Liver (tissue), 10 donors: ENCODE measurements at places on chromosomes 2 and 18. TPM values are rescaled to one million over a fixed set of nuclear protein-coding genes. Genes with fewer than 3 reads are reported as not detected.

- H3K4me1 ChIP-seq = peaks cover 11% of the 10 kb centered on the region
- no peaks in the 10 kb centered on the region for H3K27me3 ChIP-seq
- H3K36me3 ChIP-seq = no peaks in the 10 kb centered on the region
- H3K4me3 ChIP-seq = no peak overlapping the region
- DNase-seq = no peak
Observed at GRCh38 chr18:75206452-75207309, 2.3 kb downstream of the PTGR3 start.

GRCh38 chr18:13279181-13280069, 60.9 kb downstream of the LDLRAD4 start:
- H3K4me3 ChIP-seq = no peak overlapping the region
- H3K36me3 ChIP-seq = no peaks in the 10 kb centered on the region
- no peak for DNase-seq
- no peaks in the 10 kb centered on the region for H3K4me1 ChIP-seq
- no peak overlapping the region for H3K27ac ChIP-seq
- no peaks in the 10 kb centered on the region for H3K27me3 ChIP-seq

Gene EFEMP1
- total RNA-seq = 0.65 TPM

DNA sequence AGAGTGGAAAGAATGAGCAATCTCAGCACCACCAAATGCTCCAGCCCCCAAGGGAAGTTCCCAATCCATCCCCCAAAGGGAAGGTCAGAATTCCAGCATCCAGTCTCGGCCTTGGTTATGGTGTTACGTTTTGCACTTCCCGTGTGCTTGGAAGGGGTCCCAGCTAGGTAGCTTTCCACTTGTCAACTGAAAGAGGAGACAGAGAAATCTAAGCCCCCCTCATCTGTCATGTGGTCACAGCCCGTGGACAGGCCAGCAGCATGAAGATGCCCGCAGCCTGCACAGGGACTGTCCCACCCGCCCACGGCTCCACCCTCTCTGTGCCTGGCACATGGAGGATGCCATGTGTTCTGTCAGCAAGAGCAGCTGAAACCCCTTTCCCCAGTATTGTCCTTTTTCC, 32.1 kb downstream of the RHOB start:
- H3K36me3 ChIP-seq = no peaks in the 10 kb centered on the region
- no peak overlapping the region for H3K4me3 ChIP-seq
- no peaks in the 10 kb centered on the region for H3K27me3 ChIP-seq
- DNase-seq = no peak
- no peak overlapping the region for H3K27ac ChIP-seq

DNA sequence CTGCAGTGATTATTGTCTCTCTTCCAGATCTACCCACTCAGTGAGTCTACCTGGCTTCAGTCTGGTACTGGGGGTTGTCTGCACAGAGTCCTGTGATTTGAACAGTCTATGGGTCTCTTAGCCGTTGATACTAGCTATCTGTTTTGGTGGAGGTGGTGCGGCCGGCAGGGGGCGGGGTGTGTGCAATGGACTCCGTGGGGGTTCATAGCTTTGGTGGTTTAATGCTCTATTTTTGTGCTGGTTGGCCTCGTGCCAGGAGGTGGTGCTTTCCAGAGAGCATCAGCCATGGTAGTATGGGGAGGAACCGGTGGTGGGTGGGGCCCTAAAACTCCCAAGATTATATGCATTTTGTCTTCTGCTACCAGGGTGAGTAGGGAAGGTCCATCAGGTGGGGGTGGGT, 1120.1 kb upstream of the FAM98A start:
- H3K27ac ChIP-seq = no peak overlapping the region
- DNase-seq = no peak
- no peaks in the 10 kb centered on the region for H3K27me3 ChIP-seq
- H3K4me1 ChIP-seq = no peaks in the 10 kb centered on the region
- H3K36me3 ChIP-seq = no peaks in the 10 kb centered on the region
- no peak overlapping the region for H3K4me3 ChIP-seq

Gene SIX3
- total RNA-seq = not detected

GRCh38 chr2:121483021-121483420, 47.7 kb upstream of the RNU4ATAC start:
- no peak overlapping the region for H3K27ac ChIP-seq
- H3K4me1 ChIP-seq = no peaks in the 10 kb centered on the region
- no peak overlapping the region for H3K4me3 ChIP-seq
- no peak for DNase-seq

DNA sequence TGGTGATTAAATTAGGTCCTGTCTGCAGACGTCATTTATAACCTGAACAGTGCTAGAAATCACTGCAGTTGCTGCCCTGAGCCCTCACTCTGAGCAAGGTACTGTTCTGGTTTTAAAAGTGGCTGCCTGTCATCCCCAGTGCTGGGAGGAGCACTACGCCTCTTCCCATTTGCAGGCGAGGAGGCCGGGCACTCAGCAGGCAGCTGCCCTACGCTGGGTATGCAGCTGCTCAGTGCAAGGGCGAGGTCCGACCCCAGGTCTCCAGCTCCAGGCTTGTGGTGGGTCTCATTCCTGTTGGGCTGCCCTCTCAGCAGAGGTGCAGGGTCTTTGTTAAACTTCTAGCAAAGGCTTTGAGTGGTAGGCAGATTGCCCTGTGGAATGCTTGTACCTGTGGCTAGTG, 15.7 kb downstream of the CNDP2 start:
- peaks cover 68% of the 10 kb centered on the region for H3K36me3 ChIP-seq
- no peaks in the 10 kb centered on the region for H3K27me3 ChIP-seq
- DNase-seq = no peak
- no peak overlapping the region for H3K4me3 ChIP-seq
- peaks cover 49% of the 10 kb centered on the region for H3K4me1 ChIP-seq

- peaks cover 2% of the 10 kb centered on the region for H3K4me1 ChIP-seq
- no peak for DNase-seq
- H3K27ac ChIP-seq = no peak overlapping the region
- no peaks in the 10 kb centered on the region for H3K27me3 ChIP-seq
Observed at GRCh38 chr2:109330056-109330455, 201.1 kb downstream of the SH3RF3 start.

Gene HAT1
- total RNA-seq = 45.1 TPM

DNA sequence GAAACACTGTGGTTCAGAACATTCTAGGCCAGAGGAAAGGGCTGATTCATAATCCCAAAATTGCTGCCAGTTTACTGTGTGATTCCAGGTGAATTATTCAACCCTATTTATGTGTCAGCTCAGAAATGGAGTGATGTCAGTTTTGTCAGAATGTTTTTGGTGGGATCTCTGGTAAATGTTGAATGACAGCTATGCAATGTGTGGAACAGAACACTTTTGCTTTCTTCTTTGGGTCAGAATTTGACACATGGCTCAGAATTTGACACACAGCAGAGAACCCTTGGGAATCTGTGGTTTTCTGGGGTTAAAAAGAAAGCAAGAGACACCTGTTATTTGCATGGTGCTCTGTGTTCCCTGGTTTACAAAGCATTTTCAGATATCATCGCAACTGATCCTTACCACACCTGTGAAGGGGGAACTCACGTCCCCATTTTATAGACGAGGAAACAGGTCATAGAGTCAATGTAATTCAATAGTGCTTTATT, 1.6 kb upstream of the MTA3 start:
- no peaks in the 10 kb centered on the region for H3K27me3 ChIP-seq
- H3K4me3 ChIP-seq = no peak overlapping the region
- no peak for DNase-seq

DNA sequence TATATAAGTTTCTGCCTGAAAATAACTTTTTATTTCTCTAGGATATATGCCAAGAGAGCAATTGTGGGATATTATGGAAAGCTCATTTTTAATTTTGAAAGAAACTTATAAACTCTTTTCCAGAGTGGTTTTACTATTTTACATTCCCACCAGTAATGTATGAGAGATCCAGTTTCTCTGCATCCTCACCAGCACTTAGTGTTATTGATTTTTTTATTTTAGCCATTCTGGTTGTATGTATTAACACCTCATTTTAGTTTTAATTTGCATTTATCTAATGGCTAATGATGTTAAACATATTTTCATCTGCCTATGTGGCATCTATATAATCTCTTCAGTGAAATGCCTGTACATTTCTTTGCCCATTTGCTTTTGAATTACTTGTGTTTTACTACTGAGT, 597.7 kb upstream of the RAB6C start:
- DNase-seq = no peak
- H3K4me1 ChIP-seq = no peaks in the 10 kb centered on the region
- H3K36me3 ChIP-seq = no peaks in the 10 kb centered on the region
- no peak overlapping the region for H3K27ac ChIP-seq

DNA sequence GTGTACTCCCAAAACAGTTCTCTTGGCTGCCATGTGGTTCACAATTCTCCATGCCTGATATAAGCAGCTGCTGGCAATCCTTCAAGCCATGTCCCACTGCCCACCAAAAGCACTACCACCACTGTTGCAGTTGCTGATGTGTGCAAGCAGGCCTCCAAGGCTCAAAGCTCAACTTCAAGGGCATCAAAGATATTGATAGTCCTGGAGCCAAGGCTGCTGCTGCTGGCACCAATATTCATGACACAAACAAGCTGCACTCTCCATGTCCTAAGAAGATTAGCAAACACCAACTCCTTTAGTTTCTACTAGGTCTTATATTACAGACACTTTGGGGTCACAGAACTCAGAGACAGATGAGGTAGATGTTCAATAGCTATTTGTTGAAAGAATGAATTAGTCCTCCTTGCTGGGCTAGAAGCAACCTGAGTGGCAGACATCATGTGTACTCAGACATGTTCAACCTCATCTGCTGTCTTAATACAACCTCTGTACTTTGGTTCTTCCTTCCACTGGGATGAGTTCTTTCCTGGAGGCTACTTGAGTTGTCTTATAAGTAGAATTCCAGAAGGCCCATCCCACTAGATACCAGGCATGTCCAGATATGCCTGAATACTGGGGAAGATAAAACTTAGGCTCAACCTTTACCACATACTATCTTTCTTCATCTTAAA, 104.5 kb upstream of the UGP2 start:
- no peaks in the 10 kb centered on the region for H3K27me3 ChIP-seq
- H3K4me3 ChIP-seq = no peak overlapping the region

DNA sequence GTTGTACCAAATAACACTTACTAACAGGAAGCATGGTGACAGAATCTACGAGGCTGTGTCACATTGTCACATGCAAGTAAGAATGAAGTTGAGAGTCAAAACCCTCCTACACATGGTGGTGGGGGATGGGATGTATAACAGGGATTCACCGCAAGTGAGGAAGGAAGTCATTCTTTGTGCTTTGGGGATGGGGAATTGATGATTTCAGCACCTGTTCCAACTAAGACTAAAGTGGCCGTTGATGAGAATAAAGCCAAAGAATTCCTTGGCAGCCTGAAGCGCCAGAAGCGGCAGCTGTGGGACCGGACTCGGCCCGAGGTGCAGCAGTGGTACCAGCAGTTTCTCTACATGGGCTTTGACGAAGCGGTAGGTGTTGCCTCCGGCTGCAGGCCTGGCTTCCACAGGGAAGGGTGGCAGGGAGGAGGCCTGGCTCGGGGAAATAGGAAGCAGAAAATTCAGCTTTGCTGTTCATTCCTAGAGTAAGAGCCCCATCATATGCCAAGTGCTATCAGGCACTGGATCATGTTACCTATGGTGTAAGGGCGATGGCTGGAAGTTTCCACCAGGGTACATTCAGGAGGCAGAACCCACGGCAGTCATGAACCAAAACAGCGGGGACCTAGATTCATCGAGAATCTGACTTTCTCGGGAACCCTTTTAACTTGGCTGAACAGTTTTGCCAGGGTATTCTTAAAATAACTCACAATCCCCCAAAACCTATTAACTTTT, 120.3 kb downstream of the UXS1 start:
- no peak overlapping the region for H3K4me3 ChIP-seq
- H3K36me3 ChIP-seq = no peaks in the 10 kb centered on the region
- no peaks in the 10 kb centered on the region for H3K4me1 ChIP-seq
- DNase-seq = no peak
- no peaks in the 10 kb centered on the region for H3K27me3 ChIP-seq
- H3K27ac ChIP-seq = no peak overlapping the region

DNA sequence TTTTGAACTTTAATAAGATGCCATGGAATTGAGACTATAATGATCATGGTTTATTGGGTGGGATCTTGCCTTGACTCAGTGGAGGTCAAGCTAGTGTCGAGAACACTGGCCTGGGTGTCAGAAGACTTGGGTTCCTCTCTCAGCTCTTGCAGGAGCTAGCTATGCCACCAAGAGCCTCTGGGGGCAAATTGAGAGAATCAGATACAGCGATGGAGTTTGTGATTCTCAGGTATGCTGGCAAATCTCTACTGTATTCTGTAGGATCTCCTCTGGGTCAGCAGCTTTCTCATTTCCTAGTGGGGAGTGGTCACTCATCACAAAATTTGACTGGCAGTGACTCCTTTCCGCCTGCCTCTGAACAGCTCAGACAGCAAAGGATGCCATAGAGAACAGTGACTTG, 477.0 kb downstream of the RNF144A start:
- no peak overlapping the region for H3K4me3 ChIP-seq
- DNase-seq = no peak
- no peaks in the 10 kb centered on the region for H3K4me1 ChIP-seq
- no peaks in the 10 kb centered on the region for H3K36me3 ChIP-seq
- no peak overlapping the region for H3K27ac ChIP-seq

- no peak for DNase-seq
- H3K4me3 ChIP-seq = no peak overlapping the region
- no peaks in the 10 kb centered on the region for H3K4me1 ChIP-seq
- H3K27me3 ChIP-seq = no peaks in the 10 kb centered on the region
Observed at GRCh38 chr2:182359027-182359989, 67.5 kb downstream of the PDE1A start.

DNA sequence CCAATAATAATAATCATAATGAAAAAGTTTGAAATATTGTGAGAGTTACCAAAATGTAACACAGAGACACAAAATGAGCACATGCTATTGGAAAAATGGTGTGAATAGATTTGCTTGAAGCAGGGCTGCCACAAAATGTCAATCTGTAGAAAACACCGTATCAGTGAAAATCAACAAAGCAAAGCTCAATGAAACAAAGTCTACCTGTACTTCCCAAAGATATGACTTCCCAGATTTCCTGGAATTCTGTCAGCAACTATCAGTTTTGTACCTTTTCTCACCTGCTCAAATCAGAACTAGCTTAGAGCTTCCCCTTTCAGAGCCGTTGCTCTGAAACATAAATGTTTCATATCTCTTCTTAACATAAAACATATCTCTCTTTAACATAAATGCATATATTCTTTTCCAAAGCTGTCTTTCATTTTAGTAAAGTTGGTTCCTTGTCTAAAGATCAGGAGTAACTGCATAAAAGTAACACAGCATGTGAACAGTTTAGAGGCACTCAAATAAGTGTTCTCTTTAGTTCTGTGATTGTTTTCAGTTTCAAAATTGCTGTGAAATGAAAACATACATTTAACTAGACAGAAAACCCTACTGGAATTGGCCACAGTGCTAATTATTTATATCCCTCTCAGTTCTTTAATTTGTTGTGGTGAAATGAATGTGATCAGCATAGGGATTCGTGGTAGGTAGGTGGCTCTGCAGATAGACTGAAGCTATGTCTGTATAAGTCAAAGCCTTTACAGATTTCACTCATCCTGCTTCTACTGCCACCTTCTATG, 262.5 kb downstream of the KCNJ3 start:
- no peaks in the 10 kb centered on the region for H3K27me3 ChIP-seq
- peaks cover 3% of the 10 kb centered on the region for H3K4me1 ChIP-seq
- no peak overlapping the region for H3K27ac ChIP-seq
- no peaks in the 10 kb centered on the region for H3K36me3 ChIP-seq
